ENCODE measurements at places on chromosomes 5 and 9.

DNA sequence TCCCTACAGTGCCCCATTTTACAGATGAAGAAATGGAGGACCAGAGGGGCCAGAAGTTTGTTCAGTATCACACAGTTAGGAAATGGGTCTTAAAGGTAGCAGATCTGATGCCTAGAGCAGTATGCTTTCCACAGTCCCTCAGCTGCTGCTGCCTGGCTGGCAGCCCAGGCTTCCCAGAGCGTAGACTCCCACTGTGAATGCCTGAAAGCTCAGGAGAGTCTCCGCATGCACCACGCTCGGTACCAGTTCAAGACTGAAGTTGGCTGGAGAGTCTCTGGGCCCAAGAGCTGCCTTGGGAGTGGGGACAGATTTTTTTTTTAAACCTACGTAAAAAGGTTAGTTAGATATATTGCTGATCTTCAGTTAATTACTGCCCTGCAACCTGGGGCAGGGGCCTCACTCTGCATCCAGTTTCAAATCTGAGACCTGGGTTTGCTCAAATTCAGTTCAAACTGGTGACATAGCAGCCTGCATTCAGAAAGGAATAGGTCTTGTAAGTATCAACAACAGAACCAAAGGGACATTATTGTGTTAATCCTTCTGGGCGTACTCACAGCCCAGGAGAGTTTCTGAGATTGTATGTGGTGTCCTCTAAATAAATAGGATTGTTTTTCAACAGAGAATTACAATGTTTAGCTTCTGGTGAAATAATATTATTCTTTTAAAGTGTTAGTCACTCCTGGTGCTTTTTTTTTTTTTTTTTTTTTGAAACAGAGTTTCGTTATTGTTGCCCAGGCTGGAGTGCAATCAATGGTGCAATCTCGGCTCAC lies 8.3 kb downstream of the NANS start:
- no peak for DNase-seq

DNA sequence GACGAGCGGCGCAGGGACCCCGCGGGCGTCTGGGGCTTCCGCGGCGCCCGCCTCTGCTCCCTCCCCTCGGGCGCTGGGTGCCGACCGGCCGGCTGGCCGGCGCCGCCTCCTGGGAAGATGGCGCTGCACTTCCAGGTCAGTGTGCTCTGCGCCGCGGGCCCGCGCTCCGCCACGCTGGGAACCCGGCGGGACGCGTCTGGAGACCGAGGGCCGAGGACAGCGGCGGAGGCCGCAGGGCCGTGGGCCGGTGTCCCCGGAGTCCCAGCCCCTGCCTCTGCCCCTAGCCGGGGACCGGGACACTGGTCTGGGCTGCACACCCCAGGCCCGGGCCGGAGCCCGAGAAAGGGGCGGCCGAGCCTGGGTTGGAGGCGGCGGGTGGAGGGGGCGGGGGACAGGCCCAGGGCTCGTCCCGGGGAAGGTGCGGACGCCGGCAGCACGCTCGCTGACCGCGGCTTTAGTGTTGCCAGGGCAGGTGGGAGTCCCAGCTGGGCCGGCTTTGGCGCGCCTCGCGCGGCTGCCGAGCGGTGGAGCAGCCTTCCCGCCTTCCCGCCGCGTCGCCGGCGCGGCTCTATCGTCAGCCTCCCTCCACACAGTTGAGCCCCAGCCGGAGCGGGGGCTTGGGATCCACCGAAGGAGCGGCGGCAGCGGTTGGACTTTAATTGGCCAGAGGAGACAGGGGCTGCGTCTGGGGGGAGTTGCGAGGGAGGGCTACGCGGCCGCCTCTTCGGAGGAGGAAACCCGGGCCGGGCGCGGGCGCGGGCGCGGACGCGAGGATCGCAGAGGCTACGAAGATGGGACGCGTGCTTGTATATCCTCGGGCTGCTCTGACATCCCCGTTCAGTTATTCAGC lies at the start of gene RANBP17:
Gene RANBP17, plus strand, starts transcription at position 102 of the 850 bp plus-strand sequence.
- peak; percentile 90 for DNase-seq

- DNase-seq, result no peak
Observed at GRCh38 chr5:89213573-89213972, 330.6 kb upstream of the MEF2C start.

DNA sequence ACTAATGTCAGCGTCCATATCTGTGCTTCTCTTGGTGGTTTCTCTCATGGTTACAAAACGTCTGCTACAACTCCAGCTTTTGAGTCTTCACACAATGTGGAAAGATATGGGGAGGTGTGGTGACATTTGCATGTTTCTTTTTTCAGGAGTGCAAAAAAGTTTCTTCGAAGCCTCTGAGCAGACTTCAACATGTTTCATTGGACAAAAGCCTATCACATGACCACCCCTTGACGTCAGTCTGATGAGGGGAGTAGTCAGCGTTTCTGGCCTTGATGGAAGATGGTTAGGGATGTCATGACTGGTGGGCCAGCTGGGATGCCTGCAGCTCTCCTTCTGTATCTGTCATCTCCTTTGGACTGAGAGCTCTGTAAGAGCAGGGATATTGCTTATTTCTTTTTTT lies 61.4 kb downstream of the PTPDC1 start:
- no peak for DNase-seq

GRCh38 chr5:62305358-62305714 lies 670 bp upstream of the KIF2A start:
- no peak for DNase-seq

Measured in retina (tissue), 1 donor.